Adrenal gland (tissue), 19 donors: ENCODE measurements at places on chromosomes 3 and 15.

DNA sequence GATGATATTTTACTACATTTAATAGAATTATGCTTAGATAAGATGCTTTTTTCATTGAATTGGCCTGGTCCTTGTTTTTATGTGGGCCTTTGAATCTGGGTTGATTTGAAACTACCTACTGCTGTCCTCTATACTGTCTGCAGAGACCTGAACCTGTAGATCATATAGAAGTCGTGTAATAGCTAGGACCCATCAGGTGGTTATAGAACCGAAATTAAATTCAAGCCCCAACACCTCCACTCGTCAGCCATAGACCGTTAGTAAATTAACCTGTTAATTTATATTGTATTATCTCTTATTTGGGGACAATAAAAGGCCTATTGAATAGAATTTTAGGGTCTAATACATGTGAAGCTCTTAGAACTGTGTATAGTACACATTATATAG is 108.4 kb downstream of the MBNL1 start:
- no peak for DNase-seq

- DNase-seq = no peak
Measured at GRCh38 chr15:31098953-31099740, 2.4 kb downstream of the TRPM1 start.

- no peak for DNase-seq
Measured at GRCh38 chr15:77034695-77035489, 36.0 kb downstream of the TSPAN3 start.

- DNase-seq = no peak
Measured at GRCh38 chr3:187242435-187242834, 45.1 kb downstream of the RTP1 start.

GRCh38 chr3:177490626-177491025 is 293.3 kb upstream of the TBL1XR1 start:
- DNase-seq = no peak

DNA sequence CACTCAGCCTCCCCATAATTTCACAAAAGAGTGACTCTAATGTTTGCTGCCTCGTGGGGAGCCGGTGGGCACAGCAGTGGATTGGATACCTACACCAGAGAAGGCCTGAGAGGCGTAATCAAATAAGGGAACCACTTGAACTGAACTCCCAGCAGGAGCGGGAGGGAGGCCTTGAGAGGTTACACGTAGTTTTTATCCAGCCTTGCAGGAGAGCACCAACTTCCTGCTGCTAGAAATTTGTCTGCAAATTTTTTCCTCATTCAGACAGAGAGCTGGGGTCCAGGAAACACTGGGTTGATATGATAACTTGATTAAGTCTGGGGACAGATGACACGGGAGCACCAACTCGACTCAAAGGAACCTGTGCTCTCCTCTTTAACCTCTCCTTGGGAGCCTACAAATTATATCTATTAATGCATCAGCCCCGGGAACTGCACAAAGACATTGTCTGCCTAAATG is 69.8 kb downstream of the HES1 start:
- no peak for DNase-seq

GRCh38 chr3:112817797-112818196 is 28.9 kb downstream of the CD200R1L start:
- no peak for DNase-seq

DNA sequence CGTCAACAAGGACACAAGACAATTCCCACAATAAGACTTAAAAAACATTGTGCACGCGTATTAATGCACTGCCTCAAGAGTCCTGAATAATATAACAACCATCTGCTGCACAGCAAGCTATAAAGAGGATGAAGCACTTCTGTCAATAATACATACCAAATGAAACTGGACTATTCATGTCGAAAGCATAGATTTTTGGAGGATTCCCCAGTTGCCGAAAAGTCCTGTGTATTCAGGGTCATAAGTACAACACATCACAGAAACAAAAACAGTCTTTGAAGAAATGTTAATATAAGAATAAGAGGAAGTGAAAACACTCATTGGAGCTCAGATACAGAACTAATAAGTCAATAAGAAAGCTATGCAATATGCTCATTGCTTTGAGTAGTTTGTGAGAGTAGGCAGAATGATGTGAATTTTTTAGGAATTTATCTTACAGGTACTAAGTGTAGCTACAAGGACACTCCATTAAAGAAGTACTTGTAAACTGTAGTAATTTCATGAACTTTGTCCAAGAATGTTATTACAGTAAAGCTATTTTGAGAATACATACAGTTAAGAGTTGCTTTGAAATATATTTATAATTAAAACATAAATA is 31.6 kb downstream of the CBLB start:
- no peak for DNase-seq

GRCh38 chr15:26197719-26198118 is 334.6 kb upstream of the ATP10A start:
- no peak for DNase-seq
